ENCODE measurements at places on chromosomes 2 and 18. TPM values are rescaled to one million over a fixed set of nuclear protein-coding genes. Genes with fewer than 3 reads are reported as not detected.

NUP35 gene
- 8.0 TPM for total RNA-seq

CLIP4 gene
- 26.2 TPM for total RNA-seq

PCARE gene
- 0.51 TPM for total RNA-seq

PLEKHM3 gene
- 13.6 TPM for total RNA-seq

SLC16A14 gene
- 5.4 TPM for total RNA-seq

GCG gene
- not detected for total RNA-seq

CPO gene
- total RNA-seq = 0.73 TPM

SANBR gene
- 6.9 TPM for total RNA-seq

CYP27C1 gene
- total RNA-seq = 0.05 TPM

GRCh38 chr2:201344663-201345366 lies 12.3 kb downstream of the FLACC1 start:
- DNase-seq = no peak

- DNase-seq = no peak
Measured at GRCh38 chr2:102772659-102773058, 10.8 kb downstream of the TMEM182 start.

GRCh38 chr2:14756122-14756541 lies 123.6 kb downstream of the LRATD1 start:
- no peak for DNase-seq

- no peak for DNase-seq
Measured at GRCh38 chr2:56505885-56506284, 322.1 kb downstream of the CCDC85A start.

GRCh38 chr2:238289574-238289973 lies 1.2 kb upstream of the PER2 start:
- peak; percentile 64 for DNase-seq

- DNase-seq = peak; percentile 69
Measured at GRCh38 chr2:218438596-218438995, 19.7 kb downstream of the VIL1 start.

DNA sequence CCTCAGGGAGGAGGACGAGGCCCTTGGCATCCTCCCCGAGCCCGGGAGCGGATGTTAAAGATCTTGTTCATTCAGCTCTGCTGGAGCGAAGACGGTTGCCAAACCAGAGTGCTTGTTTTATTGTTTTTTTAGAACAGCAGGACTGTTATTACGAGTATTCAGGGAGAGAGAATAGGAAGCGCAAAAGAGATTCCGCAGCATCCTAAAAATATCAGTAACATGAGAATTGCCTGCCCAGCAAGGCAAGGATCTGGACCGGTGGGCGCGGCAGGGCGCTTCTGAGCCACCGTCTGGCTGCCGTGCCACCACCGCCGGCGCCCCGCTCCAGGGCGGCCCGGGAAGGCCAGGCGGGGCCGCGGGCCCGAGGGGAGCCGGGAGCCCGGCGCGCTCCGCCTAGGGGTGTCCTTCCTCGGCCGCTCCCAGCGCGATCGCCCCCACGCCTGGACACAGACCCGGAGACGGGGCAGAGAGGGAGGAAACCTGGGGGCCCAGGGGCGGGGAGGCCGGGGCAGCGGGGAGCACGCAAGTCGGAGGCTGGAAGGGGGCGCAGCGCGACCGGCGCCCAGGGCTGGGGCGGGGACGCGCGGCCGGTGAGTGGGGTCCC lies 843 bp downstream of the CYS1 start:
- peak; percentile 78 for DNase-seq

DNA sequence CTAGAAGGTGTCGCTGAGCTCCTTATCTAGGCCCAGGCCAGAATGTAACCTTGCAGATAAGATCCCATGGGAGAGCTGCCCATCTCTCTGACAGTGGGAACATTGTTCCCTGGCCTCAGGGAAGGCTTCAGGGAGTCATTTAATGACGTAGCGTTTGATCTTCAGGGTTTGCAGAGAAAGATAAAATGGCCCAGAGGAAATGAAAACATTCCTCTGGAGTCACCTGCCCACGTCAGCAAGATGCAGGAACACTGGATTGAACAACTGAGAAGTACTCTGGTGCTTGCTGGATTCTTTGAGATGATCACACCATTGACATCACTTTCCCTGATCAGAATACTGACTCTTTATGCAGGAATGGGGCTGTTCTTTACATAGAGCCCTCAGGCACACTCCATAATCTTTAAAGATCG lies 51.6 kb downstream of the MAPK4 start:
- DNase-seq = no peak

- no peak for DNase-seq
Measured at GRCh38 chr2:162002623-162003235, 71.3 kb downstream of the DPP4 start.

DNA sequence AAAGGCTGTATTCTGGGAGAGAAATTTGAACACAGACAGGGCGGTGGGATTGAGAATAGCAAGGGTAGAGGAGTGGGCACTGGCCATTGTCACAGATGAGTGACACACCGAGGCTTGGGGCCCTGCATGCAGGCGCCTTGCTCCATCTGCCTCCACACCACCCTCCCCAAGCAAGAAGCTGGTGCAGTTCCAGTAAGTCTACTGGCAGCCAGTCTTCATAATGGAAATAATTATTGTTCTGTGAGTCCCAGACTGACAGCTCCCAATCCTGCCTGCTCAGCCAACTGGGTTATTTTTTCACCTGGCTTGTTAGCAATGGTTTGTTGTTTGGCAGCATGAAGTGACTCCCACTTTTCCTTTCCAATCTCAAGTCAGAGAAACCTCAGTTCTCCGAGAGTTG lies 13.0 kb downstream of the TTC32 start:
- no peak for DNase-seq

DNA sequence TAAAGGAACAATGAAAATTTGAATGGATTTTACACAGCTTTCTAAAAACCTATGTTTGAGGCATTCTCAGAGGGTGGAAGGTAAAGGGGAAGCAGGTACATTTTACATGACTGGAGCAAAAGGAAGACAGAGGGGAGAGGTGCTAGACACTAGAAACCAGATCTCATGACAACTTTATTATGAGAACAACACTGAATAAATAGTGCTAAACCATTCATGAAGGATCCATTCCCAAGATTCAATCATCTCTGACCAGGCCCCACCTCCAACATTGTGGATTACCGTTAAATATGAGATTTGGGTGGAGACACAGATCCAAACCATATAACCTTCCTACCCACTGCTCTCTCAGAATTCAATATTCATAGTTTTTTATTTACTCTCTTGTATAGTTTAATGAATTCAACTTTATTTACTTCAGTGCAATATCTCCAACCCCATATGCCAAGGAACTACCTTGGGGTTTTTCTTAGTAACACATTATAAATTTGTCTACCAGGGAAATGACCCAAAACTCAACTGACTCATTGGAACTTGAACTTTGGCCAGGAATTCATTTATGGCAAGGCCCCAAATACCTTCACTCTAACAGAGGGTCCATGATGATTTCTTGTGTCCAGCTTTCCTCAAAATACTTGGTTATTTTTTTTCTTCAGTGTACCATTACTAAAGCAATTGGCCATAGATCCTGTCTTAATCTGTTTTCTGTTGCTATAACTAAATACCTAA lies 317.8 kb downstream of the GULP1 start:
- no peak for DNase-seq

DNA sequence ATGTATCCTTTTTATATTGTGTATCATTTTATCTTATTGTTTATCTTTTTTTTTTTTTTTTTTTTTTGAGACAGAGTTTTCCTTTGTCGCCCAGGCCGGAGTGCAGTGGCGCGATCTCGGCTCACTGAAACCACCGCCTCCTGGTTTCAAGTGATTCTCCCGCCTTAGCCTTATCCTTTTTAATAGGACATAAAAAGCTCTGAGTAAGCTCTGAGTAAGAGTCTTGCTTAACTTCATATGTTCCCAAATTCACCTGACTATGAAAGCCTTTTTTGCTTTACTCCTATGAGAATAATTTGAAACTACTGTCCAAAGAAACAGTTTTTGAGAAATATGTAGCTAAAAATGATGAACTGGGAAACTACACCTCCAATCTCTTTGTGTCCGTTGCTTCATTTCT lies 525.5 kb downstream of the IRS1 start:
- DNase-seq = no peak

DNA sequence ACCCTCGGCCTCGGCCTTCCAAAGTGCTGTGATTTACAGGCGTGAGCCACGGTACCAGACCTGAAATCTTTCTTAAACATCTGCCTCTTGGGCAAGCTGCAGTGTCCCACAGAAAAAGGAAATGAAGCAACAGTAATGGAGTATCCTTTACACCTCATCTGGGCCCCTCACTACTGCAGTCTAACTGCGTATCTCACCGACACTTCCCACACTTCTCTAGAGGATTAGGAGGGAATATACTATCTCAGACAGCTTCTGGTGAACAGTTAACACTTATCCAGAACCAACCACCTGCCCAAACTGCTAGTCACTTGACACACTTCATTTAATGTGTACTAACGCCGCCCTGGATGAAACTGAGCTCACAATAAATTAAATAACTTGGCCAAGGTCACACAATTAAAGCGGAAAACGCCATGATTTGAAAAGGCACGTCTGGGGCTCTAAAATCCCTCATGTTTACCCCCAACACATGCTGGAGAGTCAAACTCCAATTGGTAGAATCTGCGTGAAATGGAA lies 993 bp downstream of the COX7A2L start:
- no peak for DNase-seq

- no peak for DNase-seq
Measured at GRCh38 chr2:167702227-167702626, 545.2 kb downstream of the STK39 start.

GRCh38 chr18:74377776-74378175 lies 62.1 kb downstream of the C18orf63 start:
- no peak for DNase-seq

DNA sequence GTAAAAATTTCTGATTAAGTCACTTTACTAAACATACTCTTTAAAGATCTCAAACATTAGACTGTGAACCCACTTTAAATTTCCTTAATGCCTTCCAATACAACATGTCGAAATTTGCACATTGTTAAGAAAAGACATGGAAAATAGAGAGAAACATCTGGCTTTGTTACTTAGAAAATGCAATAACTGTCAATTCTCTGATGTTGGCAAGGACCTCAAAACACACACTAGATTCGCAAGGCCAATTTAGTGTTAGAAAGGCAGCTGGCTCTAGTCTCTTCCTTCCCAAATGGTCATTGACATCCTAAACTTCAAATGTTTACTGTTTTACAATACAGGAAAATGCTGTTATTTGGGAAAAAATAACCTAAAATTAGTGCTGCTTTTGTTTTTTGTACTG lies 110.6 kb downstream of the UPP2 start:
- DNase-seq = no peak

Measured in Right ventricle myocardium inferior (tissue), 1 donor.